ENCODE measurements at places on chromosomes 5 and 9. TPM values are rescaled to one million over a fixed set of nuclear protein-coding genes. Genes with fewer than 3 reads are reported as not detected.

The LHX3 gene
- not detected for total RNA-seq

The GRM6 gene
- total RNA-seq, result not detected

GRCh38 chr5:139592289-139592688, 31.1 kb downstream of the UBE2D2 start:
- DNase-seq, result no peak

DNA sequence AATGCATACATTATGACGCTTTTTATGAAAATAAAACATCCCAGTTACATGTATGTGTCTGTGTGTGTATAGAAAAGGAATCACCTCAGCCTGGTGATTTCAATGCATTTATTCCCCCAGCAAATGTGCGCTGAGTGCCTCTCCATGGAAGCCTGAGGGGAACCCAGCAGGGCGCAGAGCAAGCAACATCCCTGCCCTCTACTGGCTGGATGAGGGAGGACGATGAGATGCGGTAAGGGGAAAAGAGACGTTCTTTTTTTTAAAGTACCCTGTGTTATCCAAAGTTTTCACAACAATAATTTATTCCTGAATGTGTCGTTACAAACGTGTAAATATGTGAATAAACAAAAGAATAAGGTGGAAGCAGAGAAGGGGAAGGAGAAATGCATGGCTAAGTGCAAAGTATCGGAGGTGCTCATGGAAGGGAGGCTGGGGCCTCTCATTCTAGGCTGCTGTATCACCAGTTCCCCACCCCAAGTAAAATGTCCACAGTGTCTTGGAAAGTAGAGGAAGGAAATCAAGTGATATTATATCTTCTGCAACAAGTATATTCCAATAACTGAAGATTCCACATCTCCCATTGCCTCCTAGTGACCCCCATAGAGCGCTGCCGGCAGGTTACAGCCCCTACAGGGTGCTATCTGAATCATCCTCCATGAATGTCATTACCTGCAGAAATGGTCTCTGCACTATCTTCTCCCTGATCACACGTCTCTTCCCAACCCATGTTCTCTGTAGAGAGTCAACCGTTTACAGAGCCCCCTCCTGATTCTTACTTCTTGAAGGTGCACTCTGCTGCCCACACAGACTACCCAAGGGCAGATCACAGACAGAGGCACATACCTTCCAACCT, 13.0 kb upstream of the ABLIM3 start:
- no peak for DNase-seq

DNA sequence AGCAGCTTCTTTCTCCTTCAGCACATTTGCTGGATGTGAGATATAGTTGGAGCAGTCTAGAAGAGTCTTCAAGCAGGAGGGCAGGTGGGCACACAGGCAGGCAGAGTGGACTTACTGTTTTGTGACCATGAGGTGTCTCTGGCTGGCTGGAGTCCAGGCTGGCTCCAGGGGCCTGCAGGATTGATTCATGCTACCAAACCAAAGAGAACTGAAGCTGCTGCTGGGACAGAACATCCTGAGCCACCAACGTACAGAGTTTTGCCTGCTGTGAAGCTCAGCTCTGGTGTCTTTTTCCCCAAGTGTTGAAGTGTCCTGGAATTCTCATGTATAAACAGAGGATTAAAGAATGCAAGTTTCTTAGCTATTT, 45.7 kb downstream of the CYSTM1 start:
- no peak for DNase-seq

GRCh38 chr5:143662020-143662419, 149.9 kb upstream of the HMHB1 start:
- DNase-seq, result no peak

Measured in lower leg skin (tissue), 4 donors.